AG20443 (cell line): ENCODE measurements at places on chromosomes 4 and X.

DNA sequence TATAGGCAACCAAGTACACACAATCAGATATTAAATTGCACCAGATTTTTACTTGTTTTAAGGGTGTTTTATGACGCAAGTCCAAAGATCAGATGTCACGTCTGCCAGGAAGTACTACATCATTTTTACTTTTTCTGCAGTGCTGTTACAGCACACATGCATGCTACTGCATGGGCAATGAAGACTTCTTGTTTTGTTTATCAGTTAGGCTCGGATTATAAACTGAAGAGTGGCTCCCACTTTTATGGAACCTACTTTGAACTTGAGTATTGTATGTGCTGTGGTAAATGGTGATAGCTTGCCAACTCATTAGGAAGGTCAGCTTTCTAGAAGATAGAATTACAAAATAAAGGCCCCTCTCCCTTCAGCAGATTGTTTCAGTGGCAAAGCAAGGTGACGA lies 131.6 kb downstream of the CEP135 start:
- DNase-seq, result no peak

- no peak for DNase-seq
Observed at GRCh38 chrX:68889249-68889648, 60.4 kb downstream of the EFNB1 start.

- no peak for DNase-seq
Observed at GRCh38 chr4:189828081-189828697, 112.5 kb upstream of the FRG1 start.

DNA sequence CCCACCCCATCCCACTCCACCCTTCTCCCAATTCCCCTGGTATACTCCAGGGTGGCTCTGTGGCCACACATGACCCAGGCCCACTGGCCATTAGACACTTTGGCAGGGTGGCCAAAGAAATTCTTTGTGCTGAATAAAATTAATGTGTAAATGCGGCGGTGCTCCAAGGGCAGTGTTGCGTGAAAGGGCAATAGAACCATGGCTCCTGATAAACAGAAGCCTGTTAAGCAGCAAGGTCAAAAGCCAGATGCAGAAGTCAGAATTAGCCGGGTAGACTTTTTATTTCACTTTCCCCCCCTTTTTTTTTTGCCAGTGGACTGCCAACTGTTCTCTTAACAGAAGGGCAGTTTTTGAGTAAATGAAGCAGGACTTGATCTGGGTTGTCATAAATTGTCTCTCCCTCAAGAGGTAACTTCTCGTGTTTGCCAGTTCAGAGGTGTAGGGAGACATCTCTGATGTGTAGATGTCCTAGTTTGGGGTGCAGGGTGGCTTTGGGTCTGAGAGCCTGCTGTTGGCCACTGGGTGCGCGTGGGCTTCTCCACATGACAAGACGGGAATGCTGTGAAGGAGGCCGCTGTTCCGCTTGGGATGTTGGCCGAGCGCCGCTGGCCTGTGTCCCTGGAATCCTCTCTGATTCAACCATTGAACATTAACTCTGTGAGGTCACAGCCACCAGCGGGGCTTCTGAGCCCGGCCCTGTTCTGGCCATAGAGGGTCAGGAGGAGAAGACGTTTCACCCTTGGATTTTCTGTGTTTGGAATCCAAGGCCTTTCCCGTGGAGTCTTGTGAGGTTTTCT lies 139.5 kb downstream of the TBL1X start:
- DNase-seq, result peak; percentile 73

GRCh38 chrX:107521877-107522586 lies 72.6 kb downstream of the FRMPD3 start:
- no peak for DNase-seq

GRCh38 chrX:132730726-132731125 lies 227.7 kb downstream of the HS6ST2 start:
- no peak for DNase-seq

GRCh38 chrX:30943984-30944383 lies 54.9 kb upstream of the TAB3 start:
- DNase-seq, result no peak

DNA sequence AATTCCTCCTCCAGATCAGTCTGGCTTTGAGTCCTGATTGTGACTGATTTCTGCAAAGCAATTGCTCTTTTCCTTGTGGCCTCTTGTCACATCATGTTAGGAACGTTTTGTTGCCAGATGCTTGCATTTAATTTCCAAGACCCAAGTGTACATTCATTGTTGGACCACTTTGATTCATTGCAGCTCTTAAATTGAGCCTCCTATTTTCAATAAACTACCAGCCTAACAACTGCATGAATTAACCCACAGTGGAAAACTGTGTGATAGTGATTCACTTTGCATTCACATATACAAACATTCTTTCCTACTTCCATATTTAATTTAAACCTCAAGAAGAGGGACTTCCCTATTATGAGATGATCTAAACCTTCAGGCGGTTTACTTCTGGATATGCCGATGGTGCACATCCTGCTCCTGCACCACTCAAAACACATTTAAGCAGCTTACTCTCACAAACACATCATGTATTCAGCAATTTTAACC lies 118.4 kb downstream of the AFF1 start:
- no peak for DNase-seq

- DNase-seq, result no peak
Observed at GRCh38 chr4:37646247-37646646, 39.9 kb downstream of the RELL1 start.

- no peak for DNase-seq
Observed at GRCh38 chrX:968148-968965, 244.1 kb downstream of the CRLF2 start.

GRCh38 chr4:185719500-185719858 lies 92.5 kb downstream of the SORBS2 start:
- no peak for DNase-seq

DNA sequence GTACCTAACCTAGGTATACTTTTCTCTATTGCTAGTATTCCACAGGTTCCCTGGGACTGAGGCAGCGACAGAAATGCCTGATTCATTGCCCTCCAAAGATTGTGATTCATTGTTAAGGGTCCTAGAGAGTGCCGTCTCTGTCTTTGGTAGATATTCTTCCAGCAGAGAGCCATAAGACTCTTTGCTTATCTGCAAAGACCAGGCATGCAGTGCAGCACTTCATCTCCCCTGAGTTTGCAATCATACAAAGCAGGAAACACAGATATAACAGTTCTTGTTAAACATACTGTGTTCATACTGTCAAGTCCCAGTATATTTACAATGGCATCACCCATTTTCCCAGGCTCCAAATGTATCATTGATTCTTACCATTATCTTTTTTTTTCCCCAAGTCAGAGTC lies 47.7 kb downstream of the KLF8 start:
- DNase-seq, result no peak

- DNase-seq, result no peak
Observed at GRCh38 chr4:99625369-99625768, 32.3 kb downstream of the C4orf54 start.

DNA sequence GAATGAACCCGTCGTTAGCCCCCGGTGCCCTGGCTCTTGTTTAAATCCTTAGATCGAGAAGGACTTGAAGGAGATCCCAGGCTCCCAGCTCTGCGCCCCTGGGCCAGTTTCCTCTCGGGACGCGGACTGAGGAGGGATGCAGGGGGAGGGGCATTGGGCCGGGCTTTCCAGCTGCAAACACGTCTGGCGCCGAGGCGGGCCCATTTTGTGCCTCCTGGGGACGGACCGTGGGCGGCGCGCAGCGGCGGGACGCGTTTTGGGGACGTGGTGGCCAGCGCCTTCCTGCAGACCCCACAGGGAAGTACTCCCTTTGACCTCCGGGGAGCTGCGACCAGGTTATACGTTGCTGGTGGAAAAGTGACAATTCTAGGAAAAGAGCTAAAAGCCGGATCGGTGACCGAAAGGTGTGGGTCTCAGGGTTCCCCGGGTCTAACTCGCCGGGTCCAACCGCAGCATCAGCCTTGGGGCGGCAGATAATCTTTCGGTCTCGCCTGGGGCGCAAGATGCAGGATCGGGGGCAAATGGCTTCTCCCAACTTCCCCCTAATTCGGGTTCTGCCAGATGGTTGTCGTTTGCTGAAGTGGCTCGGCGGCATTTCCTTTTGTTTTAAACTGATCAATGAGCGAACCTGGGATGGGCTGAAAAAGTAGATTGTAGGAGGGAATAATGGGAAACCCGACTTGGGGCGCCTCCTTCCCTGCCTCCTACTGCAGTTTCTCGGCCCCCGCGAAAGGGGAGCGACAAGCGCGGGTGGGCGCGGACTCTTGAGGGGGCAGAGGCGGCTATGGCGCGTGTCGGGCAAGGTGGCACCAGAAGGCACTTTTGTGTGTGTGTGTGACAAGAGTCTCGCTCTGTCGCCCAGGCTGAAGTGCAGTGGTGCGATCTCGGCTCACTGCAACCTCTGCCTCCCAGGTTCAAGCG lies 2.9 kb downstream of the PDGFRA start:
- peak; percentile 66 for DNase-seq

- DNase-seq, result peak; percentile 6
Observed at GRCh38 chrX:16946971-16947562, 609 bp downstream of the REPS2 start.

- no peak for DNase-seq
Observed at GRCh38 chrX:101190736-101191135, 28.9 kb upstream of the DRP2 start.

- DNase-seq, result peak; percentile 77
Observed at GRCh38 chrX:107716816-107717700, 58.5 kb downstream of the TSC22D3 start.

- no peak for DNase-seq
Observed at GRCh38 chr4:119795986-119796578, 167.5 kb upstream of the PDE5A start.

DNA sequence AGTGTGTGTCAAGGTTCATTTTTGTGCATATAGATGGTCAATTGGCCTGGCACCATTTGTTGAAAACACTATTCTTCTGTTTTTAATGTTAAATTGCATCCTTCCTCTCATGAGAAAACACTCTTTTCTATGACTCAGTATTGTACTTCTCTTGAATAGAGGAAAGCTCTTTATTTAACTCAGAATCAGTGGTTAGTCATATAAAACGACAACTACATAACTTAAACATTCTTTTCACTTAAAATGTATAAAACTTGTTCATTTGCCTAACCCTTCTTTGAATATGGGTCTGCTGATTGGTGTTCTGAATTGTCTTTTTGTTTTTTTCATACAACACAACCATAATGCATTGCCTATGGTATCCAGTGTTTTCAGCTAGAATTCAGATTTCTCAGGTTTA lies 17.2 kb upstream of the MRPL1 start:
- DNase-seq, result no peak

DNA sequence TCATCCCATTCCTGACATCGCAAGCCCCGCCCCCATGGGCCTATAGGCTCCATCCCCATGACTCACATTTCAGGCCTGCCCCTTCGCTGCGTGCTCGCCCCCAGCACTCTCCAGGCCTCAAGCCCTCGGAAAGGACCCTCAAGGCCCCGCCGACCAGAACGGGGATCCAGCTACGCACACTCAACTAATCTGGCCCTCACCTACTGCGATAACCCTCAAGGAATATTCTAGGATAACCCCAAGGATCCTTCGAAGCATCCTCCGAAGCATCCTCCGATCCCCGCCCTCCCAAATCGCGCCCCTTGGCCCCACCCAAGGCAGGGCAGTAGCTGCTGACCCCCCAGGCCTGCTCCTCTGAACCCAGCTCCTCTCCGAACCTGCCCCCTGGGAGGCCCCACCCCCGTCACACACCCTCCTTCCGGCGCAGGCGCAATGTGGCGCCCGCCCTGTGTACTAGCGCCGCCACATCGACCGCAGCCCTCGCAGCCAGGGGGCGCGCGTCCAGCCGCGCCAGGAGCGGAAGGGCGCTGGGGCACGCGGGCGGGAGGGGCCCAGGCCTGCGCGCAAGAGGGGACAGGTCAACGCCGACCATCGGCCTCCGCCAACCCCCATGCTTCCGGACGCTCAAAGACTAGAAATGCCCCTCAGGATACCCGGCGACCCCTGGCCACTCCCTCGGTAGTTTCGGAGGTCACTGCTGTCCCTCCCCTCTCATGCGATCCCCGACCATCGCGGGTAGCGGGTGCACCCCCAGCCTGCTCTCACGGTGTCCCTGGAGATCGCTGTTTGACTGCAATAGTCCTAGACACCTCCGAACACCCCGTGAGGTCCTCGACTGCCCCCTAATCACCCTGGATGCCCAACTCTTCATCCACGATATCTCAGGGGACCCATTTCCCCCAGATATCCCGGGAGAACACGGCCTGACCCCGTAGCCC lies 6.4 kb upstream of the MAGIX start:
- peak; percentile 91 for DNase-seq
